M059J (cell line): ENCODE measurements at places on chromosomes 13 and 19. TPM values are rescaled to one million over a fixed set of nuclear protein-coding genes. Genes with fewer than 3 reads are reported as not detected.
A peak's percentile ranks its signal among the peaks of the same experiment; 100 is the strongest.

DNA sequence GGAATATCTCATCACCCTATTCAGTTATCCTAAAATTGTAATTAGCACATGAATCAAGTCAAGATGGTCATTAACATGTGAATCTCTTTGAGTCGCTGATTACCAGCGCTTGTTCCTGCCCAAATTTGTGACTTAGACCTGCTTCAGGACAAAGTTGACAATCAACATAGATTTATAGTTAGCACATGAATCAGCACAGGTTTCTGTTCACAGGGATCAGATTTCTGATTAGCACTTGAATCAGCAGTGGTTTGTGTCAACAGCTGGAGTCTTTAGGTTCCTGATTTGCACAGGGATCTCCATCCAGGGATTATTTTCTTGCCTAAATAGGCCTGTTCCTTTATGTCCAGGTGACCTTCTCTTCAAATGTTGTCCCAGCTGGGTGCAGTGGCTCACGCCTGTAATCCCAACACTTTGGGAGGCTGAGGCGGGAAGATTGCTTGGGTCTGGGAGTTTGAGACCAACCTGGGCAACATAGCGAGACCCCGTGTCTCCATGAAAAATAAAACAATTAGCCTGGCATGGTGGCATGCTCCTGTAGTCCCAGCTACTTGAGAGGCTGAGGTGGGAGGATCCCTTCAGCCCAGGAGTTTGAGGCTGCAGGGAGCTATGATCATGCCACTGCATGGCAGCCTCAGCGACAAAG lies 3.8 kb upstream of the LRFN3 start:
- DNase-seq: no peak

GRCh38 chr13:59343993-59344822 lies 819.5 kb downstream of the DIAPH3 start:
- peak; percentile 4 for DNase-seq

DNA sequence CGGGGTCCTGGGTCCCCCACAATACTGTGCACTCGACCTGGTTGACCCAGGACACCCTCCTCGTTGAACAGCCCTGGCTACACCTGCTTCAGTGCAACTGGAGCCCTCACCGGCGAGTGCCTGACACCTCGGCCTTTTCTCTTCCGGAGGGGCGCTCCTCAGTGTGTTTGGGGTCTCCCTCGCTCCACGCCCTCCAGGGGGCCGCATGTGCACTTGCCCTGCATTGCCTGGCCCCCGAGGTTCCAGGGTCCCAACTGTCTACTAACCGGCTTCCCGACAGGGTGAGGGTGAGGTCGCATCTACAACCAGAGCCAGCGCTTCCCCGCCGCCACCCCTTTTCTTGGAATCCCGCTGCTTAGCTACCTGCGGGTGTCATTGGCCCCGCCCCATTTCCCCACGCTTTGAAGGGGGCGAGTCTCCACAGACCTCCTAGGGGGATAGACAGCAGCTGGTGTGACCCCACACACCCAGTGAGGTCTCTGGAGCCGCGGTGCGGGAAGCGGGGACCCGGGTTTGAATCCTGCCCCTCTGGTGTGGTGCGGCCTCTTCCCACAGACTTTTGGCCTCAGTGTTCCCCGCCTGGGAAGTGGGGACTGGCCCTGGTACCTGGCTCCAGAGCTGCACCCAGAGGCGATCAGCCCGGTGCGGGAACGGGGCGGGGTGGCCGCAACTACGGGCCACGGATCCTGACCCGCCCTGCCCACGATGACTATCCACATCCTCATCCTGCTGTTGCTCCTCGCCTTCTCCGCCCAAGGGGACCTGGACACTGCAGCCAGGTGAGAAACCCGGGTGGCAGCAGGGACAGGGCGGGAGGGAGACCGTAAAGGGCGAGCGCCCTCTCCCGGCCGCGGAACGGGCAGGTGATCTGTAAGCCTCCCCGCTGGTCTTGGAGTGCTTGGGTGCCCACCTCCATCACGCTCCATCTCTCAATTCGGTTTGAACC lies at the start of gene ADM5:
ADM5 (plus strand) TSS at position 462 of the 946 bp plus-strand sequence; CDS start at position 706, 244 bp downstream.
- DNase-seq: peak; percentile 31

DNA sequence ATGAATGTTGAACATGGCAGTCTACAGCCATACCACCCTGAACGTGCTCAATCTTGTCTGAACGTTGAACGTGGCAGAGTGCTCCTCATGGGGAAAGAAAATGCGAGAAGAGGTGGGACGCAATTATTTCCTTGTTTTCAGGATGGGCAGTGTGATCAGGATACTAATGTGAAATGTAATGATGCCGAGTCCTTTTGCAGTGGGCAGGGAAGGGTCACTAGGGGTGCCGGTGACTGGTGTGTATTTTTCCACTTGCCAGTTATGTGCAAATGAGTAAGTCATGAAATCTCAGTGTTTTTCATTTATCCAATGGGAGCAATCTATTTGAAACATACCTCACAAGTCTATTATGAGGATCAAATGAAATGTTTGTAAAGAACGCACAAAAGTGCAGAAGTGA lies 84.8 kb downstream of the LNX2 start:
- DNase-seq: no peak

KLK3 gene
- total RNA-seq: not detected in 2 replicates
